ENCODE measurements at places on chromosomes 7 and 10.

- DNase-seq: no peak
Observed at GRCh38 chr7:118186501-118186900, 2.5 kb downstream of the LSM8 start.

GRCh38 chr10:113562704-113563103 lies 9.9 kb downstream of the HABP2 start:
- DNase-seq: no peak

DNA sequence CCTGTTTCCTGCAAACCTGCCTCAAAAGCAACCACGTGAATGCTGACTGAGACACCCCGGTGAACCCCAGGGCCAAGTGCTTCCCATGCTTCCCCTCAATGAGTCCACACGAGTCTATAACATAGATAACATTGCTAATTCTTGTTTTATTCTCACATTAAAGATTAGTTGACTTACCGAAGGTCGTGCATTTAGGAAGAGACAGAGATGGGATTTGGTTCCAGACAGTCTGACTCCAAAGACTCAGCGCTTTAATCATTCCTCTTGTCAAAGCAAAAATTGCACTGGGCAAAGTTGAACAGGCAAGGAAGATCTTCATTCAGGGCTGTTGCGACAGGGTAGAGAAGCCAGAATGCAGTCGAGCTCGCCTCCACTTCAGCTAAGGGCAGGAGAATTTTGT lies 435.6 kb upstream of the C7orf33 start:
- no peak for DNase-seq

- DNase-seq: no peak
Observed at GRCh38 chr10:46079831-46080585, 33.9 kb upstream of the MSMB start.

GRCh38 chr10:30671026-30671616 lies 41.6 kb upstream of the LYZL2 start:
- DNase-seq: no peak

DNA sequence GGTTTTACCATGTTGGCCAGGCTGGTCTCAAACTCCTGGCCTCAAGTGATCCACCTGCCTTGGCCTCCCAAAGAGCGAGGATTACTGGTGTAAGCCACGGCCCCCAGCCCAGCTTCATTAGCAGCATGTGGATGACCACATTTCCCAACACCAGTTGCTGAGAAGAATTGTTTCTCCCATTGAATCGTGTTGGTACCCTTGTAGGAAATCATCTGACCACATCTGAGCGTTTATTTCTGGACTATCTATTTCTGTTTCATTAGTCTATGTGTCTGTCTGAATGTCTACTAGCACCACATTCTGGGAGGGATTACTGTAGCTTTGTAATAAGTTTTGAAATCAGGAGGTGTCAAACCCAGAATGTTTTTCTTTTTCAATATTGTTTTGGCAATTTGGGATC lies 89.6 kb downstream of the LCOR start:
- DNase-seq: no peak

DNA sequence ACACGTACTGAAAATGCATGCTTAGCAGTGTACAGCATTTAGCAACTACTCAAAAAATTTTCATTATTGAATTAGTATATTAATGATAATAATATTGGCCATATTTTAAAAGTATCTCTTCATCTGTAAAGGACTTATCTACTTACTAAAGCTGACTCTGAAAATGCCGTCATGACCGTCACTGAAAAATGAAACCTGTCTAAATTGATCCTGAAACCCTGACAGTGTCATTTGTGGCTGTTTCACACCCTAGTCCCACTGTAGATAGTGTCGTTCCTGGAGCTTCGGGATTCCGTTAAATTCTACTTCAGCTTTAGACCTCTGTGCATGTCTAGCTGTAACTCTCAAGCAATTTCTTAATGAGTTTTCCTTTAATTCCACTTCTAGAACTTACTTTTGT lies 35.8 kb upstream of the EZH2 start:
- no peak for DNase-seq

DNA sequence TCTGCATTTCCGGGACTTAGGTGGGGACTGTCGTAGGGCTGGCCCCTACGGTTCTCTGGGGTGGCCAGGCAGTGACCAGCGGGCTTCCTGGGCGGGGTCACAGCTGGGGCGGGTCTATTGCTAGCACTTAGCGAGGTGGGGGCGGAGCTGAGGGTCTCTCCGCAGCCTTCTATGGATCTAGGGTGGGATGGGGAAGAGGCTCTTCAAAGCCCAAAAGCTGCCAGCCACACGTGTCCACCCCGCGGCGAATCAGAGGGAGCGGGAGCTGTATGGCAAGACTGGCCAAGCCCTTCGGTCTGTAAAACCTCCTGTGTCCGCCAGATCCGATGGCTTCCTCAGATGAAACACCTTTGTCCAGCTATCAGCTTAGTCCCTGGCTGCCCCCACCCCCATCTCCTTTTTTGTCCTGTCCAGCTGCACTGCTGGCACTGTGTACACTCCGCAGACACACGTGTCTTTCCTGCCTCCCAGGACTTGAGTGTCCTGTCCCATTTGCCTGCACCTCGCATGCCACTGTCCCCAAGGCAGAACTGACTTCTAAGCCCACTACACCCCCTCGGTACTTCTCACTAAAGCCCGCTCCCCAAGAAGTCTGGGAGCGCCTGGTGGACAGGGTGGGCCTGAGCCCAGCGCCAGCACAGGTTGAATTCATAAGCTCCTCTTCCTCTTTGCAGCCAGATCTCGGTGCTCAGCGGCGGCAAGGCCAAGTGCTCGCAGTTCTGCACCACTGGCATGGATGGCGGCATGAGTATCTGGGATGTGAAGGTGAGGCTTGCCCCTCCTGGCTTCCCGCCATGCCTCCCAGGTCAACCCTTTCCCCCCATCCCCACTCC lies 14.8 kb downstream of the PDAP1 start:
- no peak for DNase-seq

GRCh38 chr7:66060796-66061195 lies 14.8 kb upstream of the ASL start:
- DNase-seq: no peak

DNA sequence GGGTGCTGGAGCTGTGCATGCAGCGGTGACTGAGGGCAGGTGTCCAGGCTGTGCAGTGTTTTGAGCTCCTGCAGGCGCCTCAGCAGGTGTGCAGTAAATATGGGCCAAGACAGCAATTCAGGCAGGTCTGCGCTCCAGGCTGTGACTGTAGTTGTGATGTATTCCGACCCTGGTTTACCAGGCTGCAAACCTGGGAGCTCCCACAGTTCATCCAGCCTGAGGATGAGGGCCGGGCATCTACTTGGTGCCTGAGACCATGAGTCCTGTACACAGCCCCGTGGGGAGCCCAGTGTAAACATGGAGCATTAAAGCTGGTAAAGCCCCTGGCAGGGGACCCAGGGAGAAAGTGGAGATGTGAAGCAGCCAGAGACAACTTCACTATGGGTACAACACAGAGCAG lies 82.8 kb downstream of the VOPP1 start:
- DNase-seq: no peak

DNA sequence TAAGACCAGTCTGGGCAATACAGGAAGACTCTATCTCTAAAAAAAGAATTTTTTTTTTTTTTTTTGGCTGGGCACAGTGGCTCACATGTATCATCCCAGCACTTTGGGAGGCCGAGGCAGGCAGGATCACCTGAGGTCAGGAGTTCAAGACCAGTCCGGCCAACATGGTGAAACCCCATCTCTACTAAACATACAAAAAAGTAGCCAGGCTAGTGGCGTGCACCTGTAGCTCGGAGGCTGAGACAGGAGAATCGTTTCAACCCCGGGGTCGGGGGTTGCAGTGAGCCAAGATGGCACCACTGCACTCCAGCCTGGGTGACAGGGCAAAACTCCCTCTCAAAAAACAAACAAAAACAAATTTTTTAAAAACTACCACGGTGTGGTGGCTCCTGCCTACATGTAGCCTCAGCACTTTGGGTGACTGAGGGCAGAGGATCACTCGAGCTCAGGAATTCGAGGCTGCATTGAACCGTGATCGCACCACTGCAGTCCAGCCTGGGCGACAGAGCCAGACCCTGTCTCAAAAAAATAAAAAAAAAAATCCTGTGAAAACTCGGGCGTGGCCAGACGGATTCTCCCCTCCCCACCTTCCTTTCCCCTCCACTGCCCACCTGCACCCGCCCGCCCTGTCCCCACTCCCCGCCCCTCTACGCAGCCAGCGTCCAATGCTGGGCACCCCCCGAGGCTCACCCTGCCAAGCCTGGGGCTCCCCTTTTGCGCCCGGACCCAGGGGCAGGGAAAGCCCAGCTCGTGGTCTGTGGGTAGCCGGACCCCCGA lies 745 bp upstream of the ORAI2 start:
- DNase-seq: no peak

GRCh38 chr10:71419750-71420149 lies 23.0 kb downstream of the CDH23 start:
- DNase-seq: no peak

DNA sequence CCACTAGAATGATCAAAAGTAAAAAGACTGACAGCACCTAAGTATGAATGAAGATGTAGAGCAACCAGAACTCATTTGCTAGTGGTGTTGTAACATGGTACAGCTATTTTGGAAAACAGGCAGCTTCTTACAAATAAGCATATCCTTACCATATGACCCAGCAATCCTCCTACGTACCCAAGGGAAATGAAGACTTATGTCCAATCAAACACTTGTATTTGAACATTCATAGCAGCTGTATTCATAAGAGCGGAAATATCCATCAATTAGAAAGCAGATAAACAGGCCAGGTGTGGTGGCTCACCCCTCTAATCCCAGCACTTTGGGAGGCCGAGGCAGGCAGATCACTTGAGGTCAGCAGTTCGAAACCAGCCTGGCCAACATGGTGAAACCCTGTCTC lies 53.0 kb downstream of the KLRG2 start:
- no peak for DNase-seq

DNA sequence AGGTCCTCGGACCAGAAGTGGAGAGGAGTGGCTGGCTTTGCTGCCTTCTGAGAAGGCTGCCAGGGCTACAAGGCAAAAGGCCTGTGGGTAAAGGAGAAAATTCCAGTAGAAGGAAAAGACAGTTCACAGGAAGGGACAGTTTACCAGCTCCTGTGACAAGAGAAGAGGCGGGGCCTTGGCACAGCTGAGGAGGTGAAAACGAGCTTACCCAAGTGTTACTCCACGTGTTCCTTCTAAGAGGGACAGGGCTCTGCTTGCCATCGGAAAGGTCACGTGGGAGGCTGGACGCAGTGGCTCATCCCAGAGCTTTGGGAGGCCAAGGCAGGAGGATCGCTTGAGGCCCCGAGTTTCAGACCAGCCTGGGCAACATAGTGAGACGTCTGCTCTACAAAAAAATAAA lies 129.4 kb upstream of the ZNF746 start:
- no peak for DNase-seq

Data from GM12892 (cell line).